Muscle of leg (tissue), 16 donors: ENCODE measurements at places on chromosomes 4 and X.

DNA sequence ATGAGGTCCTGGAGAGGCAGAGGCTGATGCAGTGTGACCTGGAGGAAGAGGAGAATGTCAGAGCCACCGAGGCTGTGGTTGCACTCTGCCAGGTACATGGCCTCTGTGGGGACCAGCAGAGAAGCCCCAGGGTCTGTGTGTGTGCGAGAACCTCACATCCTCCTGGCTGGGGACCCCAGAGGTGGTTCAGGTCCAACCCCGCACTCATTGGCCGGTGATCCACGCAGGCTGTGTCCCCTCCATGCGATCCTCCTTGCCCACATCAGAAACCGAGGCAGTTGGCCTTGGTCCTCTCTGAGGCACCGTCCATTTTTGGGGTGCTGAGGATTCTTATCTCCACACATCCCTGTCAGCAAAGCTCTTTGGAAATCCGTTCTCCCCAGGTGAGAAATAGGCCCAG lies 45.3 kb downstream of the EVC start:
- H3K4me1 ChIP-seq: peaks cover 23% of the 10 kb centered on the region
- H3K36me3 ChIP-seq: peaks cover 68% of the 10 kb centered on the region
- no peak overlapping the region for H3K27ac ChIP-seq
- no peaks in the 10 kb centered on the region for H3K27me3 ChIP-seq

DNA sequence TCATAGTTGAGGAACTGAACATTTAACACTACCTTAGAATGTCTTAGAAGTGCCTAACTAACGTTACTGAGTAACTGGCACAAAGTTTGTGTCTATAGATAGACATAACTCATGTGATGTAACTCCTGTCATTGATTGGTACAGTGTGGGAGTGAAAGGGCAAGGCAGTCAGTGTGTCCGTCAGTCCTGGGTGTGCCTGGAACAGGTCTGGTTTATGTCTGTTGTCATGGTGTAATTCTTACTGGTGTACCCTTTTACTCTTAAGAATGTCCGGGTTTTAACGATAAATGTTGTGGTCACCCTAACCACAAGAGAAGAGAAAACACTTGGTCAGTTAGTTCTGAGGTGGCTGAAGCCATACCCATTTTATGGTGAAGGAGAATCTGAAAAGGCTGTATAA lies 93.1 kb upstream of the ESX1 start:
- no peak overlapping the region for H3K27ac ChIP-seq
- no peak overlapping the region for H3K4me3 ChIP-seq
- no peaks in the 10 kb centered on the region for H3K4me1 ChIP-seq
- H3K36me3 ChIP-seq: no peaks in the 10 kb centered on the region

GRCh38 chr4:87011340-87012034 lies 76.7 kb downstream of the AFF1 start:
- no peaks in the 10 kb centered on the region for H3K27me3 ChIP-seq
- H3K27ac ChIP-seq: no peak overlapping the region
- H3K4me3 ChIP-seq: no peak overlapping the region
- no peaks in the 10 kb centered on the region for H3K36me3 ChIP-seq

GRCh38 chr4:78065508-78066192 lies 8.5 kb downstream of the FRAS1 start:
- DNase-seq: no peak
- no peak overlapping the region for H3K27ac ChIP-seq
- H3K27me3 ChIP-seq: no peaks in the 10 kb centered on the region
- no peaks in the 10 kb centered on the region for H3K36me3 ChIP-seq

GRCh38 chr4:138437263-138437851 lies 195.2 kb upstream of the SLC7A11 start:
- H3K36me3 ChIP-seq: no peaks in the 10 kb centered on the region
- H3K4me3 ChIP-seq: no peak overlapping the region
- no peak for DNase-seq
- H3K27me3 ChIP-seq: no peaks in the 10 kb centered on the region
- no peaks in the 10 kb centered on the region for H3K4me1 ChIP-seq
- H3K27ac ChIP-seq: no peak overlapping the region

DNA sequence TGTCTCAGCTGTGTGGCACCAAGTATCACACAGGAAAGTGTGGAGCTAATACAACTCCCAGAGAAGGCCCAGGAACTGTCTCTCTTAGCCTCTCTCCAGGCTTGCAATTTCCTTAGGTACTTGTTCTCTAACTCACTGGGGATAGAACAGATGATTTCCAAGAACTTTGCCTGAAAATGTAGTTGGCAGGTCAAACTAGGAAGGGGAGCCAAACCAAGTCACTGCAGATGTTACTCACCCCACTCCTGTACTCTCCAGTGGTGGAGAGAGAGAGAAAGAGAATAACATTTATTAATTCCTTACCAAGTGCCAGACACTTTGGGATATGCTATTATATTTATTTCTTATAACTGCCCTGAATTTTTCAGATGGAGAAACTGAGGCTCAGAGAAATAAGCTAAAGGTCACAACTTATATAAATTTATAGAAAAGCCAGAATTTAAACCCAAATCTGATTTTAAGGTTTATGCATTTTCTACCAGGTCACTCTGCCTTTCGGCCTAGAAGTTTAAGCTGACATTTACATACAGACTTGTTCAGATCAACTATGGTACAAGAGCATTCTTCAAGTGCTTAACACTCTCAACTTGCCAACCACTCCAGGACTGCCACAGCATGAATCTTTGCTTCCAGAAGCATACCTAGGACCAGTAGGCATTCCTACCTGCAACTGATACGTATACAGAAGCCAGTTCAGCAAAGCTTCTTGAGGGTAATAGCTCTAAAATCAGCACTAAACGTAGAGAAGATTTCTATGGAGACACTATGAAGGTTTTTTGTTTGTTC lies 248.6 kb upstream of the ETNPPL start:
- H3K36me3 ChIP-seq: no peaks in the 10 kb centered on the region
- peak; percentile 91 for DNase-seq
- H3K27ac ChIP-seq: peak overlapping the region; percentile 9
- H3K27me3 ChIP-seq: no peaks in the 10 kb centered on the region
- H3K4me3 ChIP-seq: no peak overlapping the region
- H3K4me1 ChIP-seq: peaks cover 6% of the 10 kb centered on the region

GRCh38 chrX:19382555-19383145 lies 38.9 kb downstream of the PDHA1 start:
- peaks cover 13% of the 10 kb centered on the region for H3K27me3 ChIP-seq
- DNase-seq: peak; percentile 23
- H3K36me3 ChIP-seq: no peaks in the 10 kb centered on the region

GRCh38 chr4:77023920-77024319 lies 51.9 kb downstream of the CCNI start:
- H3K4me3 ChIP-seq: no peak overlapping the region
- no peaks in the 10 kb centered on the region for H3K27me3 ChIP-seq
- H3K4me1 ChIP-seq: peaks cover 12% of the 10 kb centered on the region

- no peak for DNase-seq
- H3K4me3 ChIP-seq: no peak overlapping the region
- peaks cover 5% of the 10 kb centered on the region for H3K4me1 ChIP-seq
- peaks cover 10% of the 10 kb centered on the region for H3K27me3 ChIP-seq
- H3K36me3 ChIP-seq: no peaks in the 10 kb centered on the region
- no peak overlapping the region for H3K27ac ChIP-seq
These were observed 991 bp upstream of the ITIH6 start for GRCh38 chrX:54799046-54799445.

- no peak for DNase-seq
- H3K4me1 ChIP-seq: no peaks in the 10 kb centered on the region
These were observed 167.4 kb upstream of the FAM47A start for GRCh38 chrX:34299451-34299967.

- H3K27ac ChIP-seq: no peak overlapping the region
- DNase-seq: no peak
- H3K4me1 ChIP-seq: peaks cover 5% of the 10 kb centered on the region
- no peaks in the 10 kb centered on the region for H3K36me3 ChIP-seq
- no peak overlapping the region for H3K4me3 ChIP-seq
These were observed 12.3 kb downstream of the LRP2BP start for GRCh38 chr4:185383451-185383850.

- no peaks in the 10 kb centered on the region for H3K36me3 ChIP-seq
- no peaks in the 10 kb centered on the region for H3K27me3 ChIP-seq
- H3K27ac ChIP-seq: no peak overlapping the region
- no peaks in the 10 kb centered on the region for H3K4me1 ChIP-seq
- H3K4me3 ChIP-seq: no peak overlapping the region
These were observed 18.9 kb downstream of the LEF1 start for GRCh38 chr4:108149588-108150380.

- H3K27ac ChIP-seq: no peak overlapping the region
- H3K4me3 ChIP-seq: no peak overlapping the region
- no peaks in the 10 kb centered on the region for H3K36me3 ChIP-seq
- peak; percentile 23 for DNase-seq
- no peaks in the 10 kb centered on the region for H3K4me1 ChIP-seq
These were observed 638.7 kb downstream of the PCDH18 start for GRCh38 chr4:136893573-136893972.

- DNase-seq: no peak
- no peaks in the 10 kb centered on the region for H3K36me3 ChIP-seq
- no peak overlapping the region for H3K27ac ChIP-seq
- no peaks in the 10 kb centered on the region for H3K4me1 ChIP-seq
- no peak overlapping the region for H3K4me3 ChIP-seq
These were observed 222.6 kb upstream of the NDST3 start for GRCh38 chr4:117811731-117812130.

DNA sequence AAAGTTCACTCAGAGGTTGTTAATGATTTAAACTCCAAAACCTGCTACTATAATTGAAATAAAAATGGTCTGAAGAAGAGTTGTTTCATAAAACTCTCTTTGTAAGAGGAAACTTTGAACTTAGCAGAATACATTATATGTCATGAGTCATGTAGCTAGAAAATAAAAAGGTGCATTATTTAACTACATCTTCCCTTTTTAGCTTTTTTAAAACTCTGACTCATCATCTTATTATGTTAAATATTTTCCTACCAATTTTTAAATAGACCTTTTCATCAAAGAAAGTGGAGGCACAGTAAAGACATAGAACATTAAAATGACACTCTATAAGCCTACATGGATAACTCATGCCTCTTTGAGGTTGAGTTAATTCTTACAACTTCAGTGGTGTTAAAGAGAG lies 1.2 kb upstream of the ZNF827 start:
- H3K36me3 ChIP-seq: no peaks in the 10 kb centered on the region
- H3K4me3 ChIP-seq: no peak overlapping the region
- peaks cover 6% of the 10 kb centered on the region for H3K4me1 ChIP-seq
- no peaks in the 10 kb centered on the region for H3K27me3 ChIP-seq

GRCh38 chr4:27176400-27176799 lies 315.8 kb downstream of the STIM2 start:
- no peaks in the 10 kb centered on the region for H3K27me3 ChIP-seq
- no peak overlapping the region for H3K4me3 ChIP-seq
- H3K27ac ChIP-seq: no peak overlapping the region
- H3K4me1 ChIP-seq: no peaks in the 10 kb centered on the region

DNA sequence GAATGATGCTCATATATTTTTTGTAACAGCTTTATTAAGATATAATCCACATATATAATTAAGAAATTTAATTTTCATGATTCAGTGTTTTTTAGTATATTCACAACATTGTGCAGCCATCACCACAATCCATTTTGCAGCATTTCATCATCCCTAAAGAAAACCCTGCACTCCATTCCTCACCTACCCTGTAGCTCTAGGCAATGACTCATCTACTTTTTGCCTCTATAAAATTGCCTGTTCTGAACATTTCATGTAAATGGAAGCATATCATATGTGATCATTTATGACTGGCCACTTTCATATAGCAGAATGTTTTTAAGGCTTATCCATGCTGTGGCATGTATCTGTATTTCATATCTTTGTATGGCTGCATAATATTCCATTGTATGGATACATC lies 339.9 kb downstream of the MAPK10 start:
- no peaks in the 10 kb centered on the region for H3K36me3 ChIP-seq
- DNase-seq: no peak
- no peaks in the 10 kb centered on the region for H3K4me1 ChIP-seq
- no peak overlapping the region for H3K27ac ChIP-seq

- peaks cover 34% of the 10 kb centered on the region for H3K4me1 ChIP-seq
- peaks cover 33% of the 10 kb centered on the region for H3K27me3 ChIP-seq
- no peak overlapping the region for H3K4me3 ChIP-seq
- H3K36me3 ChIP-seq: no peaks in the 10 kb centered on the region
- H3K27ac ChIP-seq: peak overlapping the region; percentile 87
- peak; percentile 58 for DNase-seq
These were observed 25.9 kb downstream of the PLAC1 start for GRCh38 chrX:134632355-134632754.

- no peak overlapping the region for H3K4me3 ChIP-seq
- no peaks in the 10 kb centered on the region for H3K36me3 ChIP-seq
- H3K27me3 ChIP-seq: no peaks in the 10 kb centered on the region
- peak; percentile 15 for DNase-seq
These were observed 475.4 kb upstream of the HS3ST1 start for GRCh38 chr4:11904117-11904535.

- H3K4me1 ChIP-seq: peaks cover 24% of the 10 kb centered on the region
- H3K4me3 ChIP-seq: no peak overlapping the region
- H3K27me3 ChIP-seq: peaks cover 32% of the 10 kb centered on the region
- no peak for DNase-seq
- H3K27ac ChIP-seq: no peak overlapping the region
These were observed 109.4 kb upstream of the AFAP1 start for GRCh38 chr4:8048856-8049676.

DNA sequence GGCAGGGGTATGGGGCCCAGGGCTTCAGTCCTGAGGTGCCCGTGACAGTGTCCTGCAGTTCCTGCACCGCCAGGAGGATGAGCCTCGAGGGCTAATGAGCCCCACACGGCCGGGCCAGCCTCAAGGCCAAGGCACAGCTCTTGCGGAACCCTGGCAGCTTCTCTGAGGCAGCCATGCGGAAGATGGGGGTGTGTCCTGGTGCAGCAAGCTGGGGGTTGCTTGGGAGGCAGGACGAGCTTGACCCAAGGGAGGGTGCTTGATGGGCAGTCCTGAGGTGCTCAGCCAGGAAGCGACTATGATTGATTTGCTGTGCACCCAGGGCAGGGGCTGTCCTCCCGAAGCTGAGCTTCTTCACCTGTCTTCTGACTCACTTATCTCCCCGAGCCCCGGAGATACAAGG lies 9.1 kb upstream of the FGFR3 start:
- peaks cover 7% of the 10 kb centered on the region for H3K27me3 ChIP-seq
- H3K4me3 ChIP-seq: no peak overlapping the region
- no peak for DNase-seq
- no peak overlapping the region for H3K27ac ChIP-seq

DNA sequence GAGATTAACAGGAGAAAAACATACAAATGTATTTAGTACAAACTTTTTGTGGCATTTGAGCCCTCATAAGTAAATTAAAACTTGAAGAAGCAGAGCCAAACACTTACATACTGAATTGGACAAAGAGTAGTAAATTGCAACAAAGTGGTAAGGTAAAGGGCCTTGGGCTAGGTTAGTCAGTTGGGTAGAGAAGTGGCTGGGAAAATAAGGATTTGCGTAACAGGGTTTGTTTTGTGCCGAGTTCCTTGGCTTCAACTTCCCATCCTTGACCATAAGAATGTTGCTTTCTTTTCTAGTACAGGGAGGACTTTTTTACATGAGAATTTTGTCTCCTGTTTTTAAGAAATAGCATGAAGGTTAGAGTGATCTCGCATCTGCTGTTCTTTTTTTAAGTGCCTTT lies 33.3 kb upstream of the DSPP start:
- no peak for DNase-seq
- H3K4me1 ChIP-seq: no peaks in the 10 kb centered on the region
- H3K36me3 ChIP-seq: no peaks in the 10 kb centered on the region
- no peaks in the 10 kb centered on the region for H3K27me3 ChIP-seq
- no peak overlapping the region for H3K4me3 ChIP-seq
- no peak overlapping the region for H3K27ac ChIP-seq
